Stimulated activated naive CD4-positive, alpha-beta T cell treated with Interleukin-2 at 50 U/mL for 16 hours (primary cell): ENCODE measurements at places on chromosomes 11 and 22.

DNA sequence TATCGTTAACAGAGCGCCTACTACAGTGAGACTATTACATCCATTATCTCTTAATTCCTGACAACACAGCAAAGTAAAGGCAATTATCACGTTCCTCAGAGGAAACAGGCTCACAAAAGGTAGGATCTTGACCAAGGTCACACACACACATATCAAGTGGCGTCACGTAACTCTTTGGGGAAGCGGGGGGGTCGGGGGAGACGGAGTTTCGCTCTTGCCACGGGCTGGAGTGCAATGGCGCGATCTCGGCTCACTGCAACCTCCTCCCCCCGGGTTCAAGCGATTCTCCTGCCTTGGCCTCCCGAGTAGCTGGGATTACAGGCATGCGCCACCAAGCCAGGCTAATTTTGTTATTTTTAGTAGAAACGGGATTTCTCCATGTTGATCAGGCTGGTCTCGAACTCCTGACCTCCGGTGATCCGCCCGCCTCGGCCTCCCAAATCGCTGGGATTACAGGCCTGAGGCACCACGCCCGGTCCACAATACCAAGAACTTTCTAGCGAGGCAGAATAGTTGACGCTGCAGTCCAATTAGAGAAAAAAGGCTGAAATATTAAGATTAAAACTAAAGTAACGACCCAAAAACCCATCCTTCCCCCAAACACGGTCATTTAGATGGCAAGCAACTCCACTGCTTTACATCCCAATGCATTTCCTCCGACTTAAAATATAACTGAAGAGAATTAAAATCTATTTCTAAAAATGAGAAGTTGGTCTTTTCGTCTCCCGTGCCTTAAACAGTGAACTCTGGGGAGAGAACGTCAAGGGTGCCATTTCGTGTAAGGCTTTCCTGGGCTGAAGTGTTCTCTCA is 1.2 kb downstream of the DDX17 start:
- peak; percentile 52 for DNase-seq

DNA sequence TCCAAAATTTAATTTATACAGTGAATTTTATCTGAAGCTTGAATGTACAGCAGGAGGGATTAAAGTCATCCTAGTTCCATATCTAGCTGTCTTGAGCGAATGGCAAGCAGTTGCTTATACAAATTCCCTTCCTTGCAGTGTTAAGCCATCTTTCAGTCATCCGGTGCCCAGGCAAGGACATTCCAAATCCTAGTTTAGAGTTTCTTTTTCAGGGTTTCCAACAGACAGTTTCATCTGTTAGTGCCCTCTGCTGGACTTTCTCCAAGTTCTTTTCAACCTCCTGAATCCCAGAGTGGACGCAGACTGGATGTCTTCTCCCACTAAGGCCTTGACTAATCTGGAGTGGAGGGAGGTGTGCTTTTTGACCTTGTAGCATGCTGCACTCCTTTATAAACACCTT is 45.4 kb downstream of the GRAMD1B start:
- DNase-seq, result no peak

DNA sequence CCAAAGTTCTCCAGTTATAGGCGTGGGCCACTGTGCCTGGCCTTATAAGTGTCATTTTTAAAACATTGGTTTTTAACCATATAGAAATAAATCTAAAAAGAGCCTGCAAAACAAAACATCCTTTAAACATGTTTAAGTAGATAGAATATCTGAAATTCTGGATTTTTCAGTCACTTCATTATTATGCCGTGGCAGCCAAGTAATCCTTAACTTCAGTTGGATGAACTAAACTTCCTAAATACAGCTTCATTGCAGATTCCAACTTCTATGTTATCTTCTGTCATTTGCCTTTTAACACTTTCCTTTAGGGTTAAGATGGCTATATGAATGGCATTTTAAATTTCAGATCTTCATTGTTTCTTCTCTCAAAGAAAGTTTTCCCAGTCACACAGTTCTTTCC is 291.4 kb downstream of the TMEM135 start:
- no peak for DNase-seq

DNA sequence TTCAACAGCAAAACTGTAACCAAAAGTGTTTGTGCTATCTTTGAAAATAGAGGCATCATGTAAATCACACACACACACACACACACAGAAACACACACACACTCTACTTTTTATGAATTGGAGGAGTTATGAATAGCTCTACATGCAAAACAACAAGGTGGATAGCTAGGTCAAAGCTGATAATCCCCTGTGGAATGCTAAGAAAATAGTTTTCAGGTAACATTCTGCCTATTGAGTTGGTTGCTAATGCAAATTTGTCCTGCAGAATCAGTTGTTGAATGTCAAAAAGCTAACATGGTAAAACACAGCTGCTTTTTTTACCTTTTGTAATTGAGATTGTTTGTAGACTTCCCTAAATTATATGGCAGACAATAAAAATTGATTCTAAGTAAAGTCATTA is 1658.4 kb upstream of the RAG2 start:
- no peak for DNase-seq

DNA sequence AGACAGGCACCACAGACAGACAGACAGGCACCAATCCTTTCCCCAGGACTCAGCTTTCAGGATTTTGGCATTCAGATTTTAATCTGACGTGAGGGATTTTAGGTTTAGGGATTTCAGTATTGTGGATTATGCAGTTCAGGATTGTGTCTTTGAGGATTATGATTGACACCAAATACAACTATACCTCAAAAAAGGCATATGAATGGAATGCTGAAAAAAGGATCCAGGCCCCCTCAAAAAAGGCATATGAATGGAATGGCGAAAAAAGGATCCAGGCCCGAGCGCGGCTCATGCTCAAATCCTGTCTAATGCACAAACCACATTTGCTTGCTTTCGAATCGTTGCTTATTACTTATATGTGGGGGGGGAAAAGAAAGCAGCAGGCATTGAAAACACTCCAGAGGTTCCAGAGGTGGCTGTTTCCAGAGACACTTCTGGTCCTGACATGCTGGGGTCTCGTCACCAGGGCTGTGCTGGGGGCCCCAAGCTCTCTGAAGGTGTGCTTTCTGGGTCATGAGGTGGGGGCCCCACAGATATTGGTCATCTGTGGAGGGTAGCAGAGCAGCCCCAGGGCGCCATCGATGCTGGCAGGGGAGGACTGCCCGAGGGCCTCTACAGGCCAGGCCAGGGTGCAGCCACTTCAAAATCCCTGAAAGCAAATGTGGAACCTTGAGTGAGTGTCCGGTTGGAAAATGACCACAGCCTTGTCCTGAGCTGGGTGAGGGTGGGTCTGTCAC is 16.8 kb upstream of the OSBPL5 start:
- no peak for DNase-seq

DNA sequence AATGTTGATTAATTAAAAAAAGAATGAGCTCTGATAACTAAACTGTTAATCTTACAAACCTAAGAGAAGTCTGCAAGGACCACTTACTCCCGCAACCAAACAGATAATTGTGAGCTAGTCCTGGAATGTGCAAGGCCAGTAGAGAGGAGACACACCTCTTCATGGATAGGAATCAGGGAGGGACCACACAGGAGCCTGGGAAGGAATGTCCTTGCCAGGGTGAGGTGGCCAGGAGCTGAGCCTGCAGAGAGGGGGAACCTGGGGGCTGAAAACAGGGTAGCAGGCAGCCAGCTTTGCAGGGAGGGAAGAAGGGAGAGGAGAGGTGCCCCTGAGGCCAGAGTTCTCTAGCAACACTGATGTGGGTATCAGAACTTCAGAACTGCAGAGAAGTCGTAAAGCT is 9.4 kb upstream of the NLRP10 start:
- DNase-seq, result no peak

DNA sequence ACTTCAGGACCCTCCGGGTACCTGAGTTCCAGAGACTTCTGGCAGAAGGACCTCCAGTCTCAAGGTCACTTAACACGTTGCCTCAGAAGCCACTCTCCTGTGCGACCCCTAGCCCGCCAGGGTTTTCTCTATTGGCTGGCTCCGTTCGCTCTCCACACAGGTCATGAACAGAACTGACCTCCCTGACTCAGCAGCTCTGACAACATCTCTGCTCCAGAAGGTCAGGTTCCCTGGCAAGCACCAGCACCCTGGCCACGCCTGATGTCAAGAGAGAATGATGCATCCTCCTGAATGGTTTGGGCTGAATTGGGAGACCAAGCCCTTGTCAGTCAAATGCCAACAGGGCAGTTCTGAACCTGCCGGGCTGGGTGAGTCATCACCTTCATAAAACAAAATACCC is 84.3 kb upstream of the TMEM45B start:
- DNase-seq, result no peak

DNA sequence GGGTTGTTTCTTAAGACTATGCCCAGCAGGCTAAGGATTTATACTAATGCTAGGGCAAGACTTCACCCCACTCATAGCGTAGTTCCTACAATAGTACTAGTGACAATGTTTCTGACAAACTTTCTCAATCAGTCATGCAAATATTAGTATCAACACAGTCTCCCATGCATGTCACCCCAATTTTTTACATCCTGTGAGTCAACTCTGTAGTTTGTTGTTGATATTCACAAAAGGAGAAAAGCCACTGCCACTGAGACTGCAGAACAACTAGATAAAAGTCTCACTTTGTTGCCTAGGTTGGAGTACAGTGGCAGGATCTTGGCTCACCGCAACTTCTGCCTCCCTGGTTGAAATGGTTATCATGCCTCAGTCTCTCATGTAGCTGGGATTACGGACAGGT is 155.2 kb downstream of the RBFOX2 start:
- DNase-seq, result no peak

DNA sequence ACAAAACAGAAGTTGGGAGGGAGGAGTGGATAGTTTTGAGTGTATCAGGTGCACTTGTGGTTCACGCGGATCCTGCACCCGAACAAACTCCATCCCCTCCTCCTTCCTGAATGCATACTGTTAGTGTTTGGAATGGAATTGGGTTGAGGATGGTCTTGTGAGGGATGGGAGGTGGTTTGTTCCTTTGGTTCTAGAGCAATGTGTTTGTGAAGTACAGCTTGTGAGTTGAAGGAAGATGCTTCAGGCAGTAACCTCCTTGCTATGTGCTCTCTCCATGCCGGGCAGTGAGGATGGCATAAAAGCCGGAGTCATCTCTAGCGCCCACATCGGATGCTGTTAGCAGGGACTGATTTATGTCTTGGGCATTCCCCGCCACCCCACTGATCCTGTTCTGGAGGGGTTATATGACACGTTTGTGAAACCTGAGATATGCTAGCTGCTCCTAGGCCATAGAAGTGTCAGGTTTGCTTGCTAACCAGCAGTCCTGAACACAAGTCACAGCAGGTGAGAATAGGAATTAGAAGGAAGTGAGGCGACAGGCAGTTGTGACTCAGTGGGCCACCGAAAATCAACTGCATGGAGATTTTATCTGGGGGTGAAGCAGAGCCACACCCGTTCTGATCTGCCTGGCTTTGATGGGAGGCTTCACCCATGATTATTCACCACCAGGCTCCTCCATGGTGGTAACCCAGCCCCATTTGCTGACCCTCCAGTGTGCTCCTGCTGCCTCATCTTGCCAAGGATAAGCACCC is 2.2 kb downstream of the BCR start:
- DNase-seq, result peak; percentile 74

GRCh38 chr22:47107431-47107830 is 345.0 kb downstream of the TBC1D22A start:
- no peak for DNase-seq

DNA sequence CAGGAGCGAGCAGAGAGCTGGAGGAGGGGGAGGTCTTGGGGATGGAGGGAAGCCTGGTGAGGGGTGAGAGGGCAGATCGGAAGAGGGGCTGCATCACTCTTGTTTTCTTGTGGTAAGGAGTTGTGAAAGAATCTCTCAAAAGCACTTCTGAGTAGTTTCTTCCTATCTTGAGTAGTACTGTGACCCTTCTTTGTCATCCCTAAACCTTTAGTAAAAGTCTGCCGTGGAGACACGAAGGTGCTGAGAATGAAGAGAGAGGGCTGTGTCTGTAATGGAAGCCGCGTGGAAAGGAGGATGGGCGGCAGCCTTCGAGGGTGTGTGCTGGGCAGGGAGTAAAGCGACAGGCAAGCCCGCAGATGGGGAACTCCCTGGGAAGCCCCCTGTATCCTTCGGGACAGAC is 237.8 kb downstream of the TBC1D22A start:
- DNase-seq, result no peak

GRCh38 chr22:39593066-39593930 is 22.7 kb downstream of the CACNA1I start:
- DNase-seq, result no peak

DNA sequence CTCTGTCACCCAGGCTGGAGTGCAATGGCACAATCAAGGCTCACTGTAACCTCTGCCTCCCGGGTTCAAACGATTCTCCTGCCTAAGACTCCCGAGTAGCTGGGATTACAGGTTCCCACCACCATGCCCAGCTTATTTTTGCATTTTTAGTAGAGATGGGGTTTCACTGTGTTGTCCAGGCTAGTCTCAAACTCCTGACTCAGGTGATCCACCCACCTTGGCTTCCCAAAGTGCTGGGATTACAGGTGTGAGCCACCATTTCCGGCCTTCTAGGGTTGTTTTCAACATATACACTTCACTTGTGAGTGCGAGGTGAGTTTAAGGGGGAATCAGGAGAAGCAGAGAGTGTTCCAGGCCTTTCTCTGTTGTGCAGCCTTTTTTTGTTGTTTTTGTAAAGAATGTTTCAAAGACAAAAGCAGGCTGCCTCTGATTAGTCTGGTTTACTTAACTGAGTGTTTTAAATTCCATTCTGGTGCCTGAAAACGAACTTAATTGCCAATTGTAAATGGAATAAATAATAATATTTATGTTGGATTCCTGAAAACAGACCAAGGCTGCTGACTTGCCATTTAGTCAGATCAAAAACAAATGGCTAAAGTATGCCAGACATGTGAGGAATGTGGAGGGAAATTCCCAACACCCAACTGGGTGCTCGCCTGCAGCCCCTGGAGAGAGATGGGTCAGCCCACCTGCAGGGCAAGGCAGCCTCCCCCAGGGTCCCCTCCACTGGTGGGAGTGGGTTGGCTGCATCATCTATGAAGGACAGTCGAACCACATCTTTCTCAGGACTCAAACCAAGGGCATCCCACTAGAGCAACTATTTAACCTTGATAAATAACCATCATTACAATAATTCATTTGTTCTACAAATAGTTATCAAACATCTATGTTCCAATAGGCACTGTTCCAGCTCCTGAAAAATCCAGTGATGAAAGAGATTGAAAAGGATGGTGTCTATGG is 4.6 kb upstream of the RANGAP1 start:
- DNase-seq, result no peak

DNA sequence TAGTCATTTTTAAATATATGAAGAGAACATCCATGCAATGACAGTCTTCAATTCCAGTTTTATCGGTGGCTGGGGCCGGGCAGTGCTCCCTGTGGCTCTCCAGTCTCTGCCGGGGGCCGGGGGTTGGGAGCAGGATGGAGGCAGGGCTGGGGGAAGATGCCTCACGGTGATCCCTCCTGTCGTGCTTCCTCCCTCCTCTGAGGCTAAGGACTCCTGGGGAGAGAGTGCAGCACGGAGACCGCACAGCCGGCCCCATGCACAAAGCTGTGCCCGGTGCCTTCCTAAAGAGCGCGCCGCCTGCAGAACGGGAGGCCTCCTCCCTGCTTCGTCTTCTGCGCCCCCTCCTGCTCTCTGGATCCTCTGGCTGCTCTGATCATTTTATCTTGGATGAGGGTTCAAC is 20.5 kb downstream of the GAL start:
- DNase-seq, result no peak

DNA sequence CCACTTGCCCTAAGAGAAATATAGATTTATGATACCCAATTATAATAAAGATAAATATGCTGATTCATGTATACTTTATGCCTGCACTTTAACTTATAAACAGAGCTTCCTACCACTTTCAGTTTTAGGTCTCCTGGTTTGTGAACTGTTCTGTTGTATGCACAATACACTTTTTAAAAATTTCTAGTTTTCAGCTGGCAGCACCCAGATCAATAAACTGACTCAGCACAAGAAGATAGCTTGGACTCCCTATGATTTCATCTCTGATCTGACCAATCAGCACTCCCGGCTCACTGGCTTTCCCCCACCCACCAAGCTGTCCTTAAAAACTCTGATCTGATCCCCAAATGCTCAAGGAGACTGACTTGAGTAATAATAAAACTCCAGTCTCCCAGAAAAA is 33.5 kb upstream of the FAM181B start:
- DNase-seq, result no peak
